Cortex of kidney (tissue), 1 donor: ENCODE measurements at places on chromosomes 2 and 18.

DNA sequence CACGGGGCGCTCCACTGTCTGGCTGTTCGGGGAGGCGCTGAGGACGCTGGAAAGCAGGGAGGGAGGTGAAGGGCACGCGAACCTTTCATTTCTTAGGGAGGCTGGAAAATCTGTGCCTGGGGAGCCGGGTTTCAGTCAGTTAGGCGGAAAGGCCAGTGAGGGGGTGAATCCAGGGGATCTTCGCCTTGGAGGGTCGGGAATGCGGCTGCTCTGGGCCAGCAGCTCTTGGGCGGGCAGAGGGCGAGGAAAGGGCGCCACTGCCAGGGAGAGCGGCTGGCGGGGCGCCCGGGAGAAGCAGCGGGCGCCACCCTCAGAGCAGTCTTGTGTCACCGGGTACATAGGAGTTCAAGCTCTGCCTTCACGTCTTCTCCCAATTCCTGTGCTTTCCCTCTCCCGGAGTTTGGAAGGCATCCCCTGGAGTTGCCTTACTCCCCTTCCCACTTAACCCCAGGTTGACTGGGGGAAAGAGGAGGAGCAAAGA, 1.4 kb downstream of the CCDC85A start:
- DNase-seq, result no peak

DNA sequence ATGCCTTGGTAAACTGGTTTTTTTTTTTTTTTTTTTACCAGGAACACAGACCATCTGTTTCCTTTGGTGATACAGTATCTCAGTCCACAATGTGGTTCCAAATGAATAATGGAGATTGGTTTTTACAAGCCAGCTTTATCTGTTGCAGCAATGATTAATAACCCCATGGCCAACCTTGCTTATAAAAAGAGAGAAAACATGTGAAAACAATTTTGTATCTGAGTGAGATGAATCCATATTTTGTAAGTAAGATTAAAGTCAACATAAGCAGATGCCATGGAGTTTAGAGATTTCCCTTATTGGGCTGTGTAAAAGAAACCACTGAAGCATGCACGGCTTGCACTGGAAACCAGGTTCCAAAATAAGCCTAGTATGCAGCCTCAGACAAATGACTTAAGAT, 108.6 kb upstream of the CNTNAP5 start:
- no peak for DNase-seq

- no peak for DNase-seq
Measured at GRCh38 chr2:26580151-26580550, 61.0 kb downstream of the CIB4 start.

- DNase-seq, result no peak
Measured at GRCh38 chr2:15023221-15023620, 390.7 kb downstream of the LRATD1 start.

DNA sequence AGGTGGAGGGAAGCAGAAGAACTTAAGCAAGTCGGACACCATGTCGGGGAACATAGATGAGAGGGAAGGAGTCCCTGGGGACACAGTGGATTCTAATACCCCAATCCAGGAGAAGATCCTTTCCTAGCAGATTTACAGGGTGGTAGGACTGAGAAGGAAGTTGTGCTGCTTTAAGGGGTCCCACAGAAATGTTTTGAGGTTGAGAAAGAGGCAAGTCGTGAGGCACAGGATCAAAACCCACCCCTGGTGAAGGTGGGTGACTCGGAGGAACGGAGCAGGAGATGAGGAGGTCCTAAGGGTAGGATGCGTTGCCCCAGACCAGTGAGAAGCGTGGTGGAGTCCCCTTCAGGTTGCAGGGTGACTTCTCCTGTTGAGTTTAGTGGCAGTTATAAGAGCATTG, 32.7 kb downstream of the DCDC2C start:
- DNase-seq, result no peak

- no peak for DNase-seq
Measured at GRCh38 chr2:184597571-184597991, 748 bp upstream of the ZNF804A start.
